Right atrium auricular region (tissue), 2 donors: ENCODE measurements at places on chromosomes 3 and 15. TPM values are rescaled to one million over a fixed set of nuclear protein-coding genes. Genes with fewer than 3 reads are reported as not detected.
A peak's percentile ranks its signal among the peaks of the same experiment; 100 is the strongest.

The ADPRH gene
- 7.5 TPM for total RNA-seq

- H3K27ac ChIP-seq, result no peak overlapping the region
- no peaks in the 10 kb centered on the region for H3K27me3 ChIP-seq
- no peak overlapping the region for H3K4me3 ChIP-seq
- H3K4me1 ChIP-seq, result no peaks in the 10 kb centered on the region
- no peak for DNase-seq
These were observed 60.9 kb upstream of the ATP11B start for GRCh38 chr3:182732232-182733015.

The CCDC39 gene
- not detected for total RNA-seq

DNA sequence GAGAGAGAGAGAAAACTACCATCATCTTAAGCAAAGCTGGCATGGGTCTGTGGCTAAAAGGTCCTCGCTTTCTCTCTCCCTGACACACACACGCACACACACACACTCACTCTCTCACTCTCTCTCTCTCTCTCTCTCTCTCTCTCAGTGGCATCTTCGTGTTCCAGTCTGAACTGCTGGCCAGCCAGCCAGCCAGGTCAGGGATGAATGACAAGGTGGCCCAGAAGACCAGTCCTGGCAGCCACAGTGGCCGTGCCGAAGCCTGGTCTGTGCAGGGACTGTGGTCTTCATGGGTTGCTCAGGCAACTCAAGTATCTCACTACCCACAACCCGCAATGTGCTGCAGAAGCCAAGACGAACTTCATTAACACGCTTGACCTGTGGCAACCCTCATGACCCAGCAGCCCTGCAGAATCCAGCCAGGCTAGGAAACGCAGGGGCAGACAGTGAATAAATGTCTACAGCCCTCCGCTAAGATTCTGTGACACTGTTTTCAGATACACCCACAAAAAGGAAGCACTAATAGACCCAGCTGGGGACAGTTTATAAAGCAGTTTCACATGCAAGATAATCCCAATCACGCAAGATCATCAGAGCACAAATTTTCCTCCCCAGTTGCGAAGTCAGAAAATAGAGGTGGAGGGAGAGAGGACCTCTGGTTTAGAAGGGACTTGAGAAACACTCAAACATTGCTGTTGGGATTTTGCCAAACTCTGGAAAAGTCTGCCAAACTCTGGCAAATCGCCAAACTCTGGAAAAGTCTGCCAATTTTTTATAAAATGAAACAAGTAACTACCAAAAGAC is 66.4 kb downstream of the XXYLT1 start:
- H3K4me3 ChIP-seq, result no peak overlapping the region
- peaks cover 41% of the 10 kb centered on the region for H3K4me1 ChIP-seq
- H3K27me3 ChIP-seq, result no peaks in the 10 kb centered on the region
- no peaks in the 10 kb centered on the region for H3K36me3 ChIP-seq
- peak; percentile 58 for DNase-seq
- H3K27ac ChIP-seq, result no peak overlapping the region

- no peak overlapping the region for H3K27ac ChIP-seq
- no peaks in the 10 kb centered on the region for H3K27me3 ChIP-seq
- no peaks in the 10 kb centered on the region for H3K36me3 ChIP-seq
- no peak overlapping the region for H3K4me3 ChIP-seq
- no peaks in the 10 kb centered on the region for H3K4me1 ChIP-seq
These were observed 345.7 kb upstream of the TRIM42 start for GRCh38 chr3:140332131-140332530.

DNA sequence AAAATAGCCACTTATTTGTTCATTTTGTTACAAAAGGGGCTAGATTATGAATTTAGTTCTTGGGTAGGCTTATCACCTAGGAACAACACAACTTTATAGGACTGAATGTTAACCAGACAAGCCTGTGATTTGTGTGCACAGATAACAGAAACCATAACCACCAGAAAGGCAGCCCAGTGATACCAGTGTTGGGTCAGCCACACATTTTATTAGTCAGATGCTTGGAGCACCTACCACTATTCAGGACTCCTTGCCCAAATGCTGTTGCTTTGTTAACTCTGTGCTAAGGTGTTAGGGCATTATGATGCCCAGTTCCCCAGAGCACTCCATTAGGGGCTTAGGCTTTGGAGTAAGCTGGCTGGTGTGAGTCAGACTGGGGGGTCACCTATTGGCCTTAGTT is 22.5 kb downstream of the PLCL2 start:
- H3K4me1 ChIP-seq, result peaks cover 70% of the 10 kb centered on the region
- H3K27me3 ChIP-seq, result no peaks in the 10 kb centered on the region
- H3K27ac ChIP-seq, result peak overlapping the region; percentile 60
- no peaks in the 10 kb centered on the region for H3K36me3 ChIP-seq
- DNase-seq, result no peak

- H3K27me3 ChIP-seq, result no peaks in the 10 kb centered on the region
- no peaks in the 10 kb centered on the region for H3K36me3 ChIP-seq
- H3K4me1 ChIP-seq, result no peaks in the 10 kb centered on the region
These were observed at the start of gene TXNRD3 for GRCh38 chr3:126654571-126655383. TXNRD3 (minus strand) TSS chr3:126655124.

The FES gene
- 14.9 TPM for total RNA-seq

DNA sequence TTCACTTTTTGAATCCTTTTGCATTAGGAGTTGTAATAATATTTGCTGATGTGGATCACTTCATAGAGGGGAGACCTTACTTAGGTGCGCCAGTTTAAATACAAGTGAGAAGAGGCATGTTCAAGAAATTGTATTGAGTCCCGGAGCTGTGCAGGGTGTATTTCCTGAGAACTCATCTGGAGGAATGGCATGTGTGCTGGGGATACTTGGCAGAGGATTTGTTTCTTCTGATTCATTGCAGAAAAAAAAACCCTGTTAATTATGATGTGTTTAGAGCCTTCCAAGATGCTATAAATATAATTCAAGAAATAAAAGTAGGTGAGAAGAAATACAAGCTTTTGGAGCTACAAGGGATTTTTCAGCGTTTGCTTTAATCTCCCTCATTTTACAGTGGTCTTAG is 97.6 kb downstream of the TPRG1 start:
- H3K36me3 ChIP-seq, result no peaks in the 10 kb centered on the region
- H3K4me3 ChIP-seq, result no peak overlapping the region
- no peak for DNase-seq

DNA sequence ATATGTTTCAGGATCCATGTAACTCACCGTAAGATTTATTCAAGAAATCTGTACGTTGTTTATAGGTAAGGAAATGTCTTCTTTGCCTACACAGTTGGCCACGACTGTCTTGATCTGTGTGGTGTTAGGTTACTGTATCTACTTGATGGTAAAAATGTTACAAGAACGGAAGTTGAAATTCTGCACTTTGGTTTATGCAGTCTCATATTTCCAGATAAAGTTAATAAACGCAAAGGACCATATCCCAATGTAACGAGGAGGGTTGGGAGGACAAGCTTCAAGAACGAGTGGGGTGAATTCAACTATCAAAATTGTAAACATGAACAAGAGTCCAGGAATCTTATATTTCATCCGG is 1.0 kb downstream of the USF3 start:
- no peak for DNase-seq
- peaks cover 37% of the 10 kb centered on the region for H3K4me1 ChIP-seq
- no peaks in the 10 kb centered on the region for H3K36me3 ChIP-seq

GRCh38 chr3:64398476-64398875 is 173.2 kb upstream of the PRICKLE2 start:
- H3K36me3 ChIP-seq, result no peaks in the 10 kb centered on the region
- H3K27me3 ChIP-seq, result no peaks in the 10 kb centered on the region
- no peak for DNase-seq
- no peak overlapping the region for H3K27ac ChIP-seq
- H3K4me1 ChIP-seq, result no peaks in the 10 kb centered on the region
- H3K4me3 ChIP-seq, result no peak overlapping the region

- DNase-seq, result no peak
- H3K27me3 ChIP-seq, result no peaks in the 10 kb centered on the region
- no peaks in the 10 kb centered on the region for H3K4me1 ChIP-seq
- no peak overlapping the region for H3K27ac ChIP-seq
- no peaks in the 10 kb centered on the region for H3K36me3 ChIP-seq
These were observed 450.4 kb upstream of the NR2F2 start for GRCh38 chr15:95880031-95880570.

GRCh38 chr3:132538072-132538471 is 59.0 kb upstream of the ACKR4 start:
- H3K36me3 ChIP-seq, result peaks cover 32% of the 10 kb centered on the region
- no peaks in the 10 kb centered on the region for H3K27me3 ChIP-seq
- no peak overlapping the region for H3K4me3 ChIP-seq
- H3K27ac ChIP-seq, result no peak overlapping the region
- no peak for DNase-seq

GRCh38 chr15:40549894-40550293 is 14.9 kb downstream of the CCDC32 start:
- peaks cover 8% of the 10 kb centered on the region for H3K36me3 ChIP-seq
- H3K4me3 ChIP-seq, result no peak overlapping the region
- DNase-seq, result peak; percentile 71
- H3K27ac ChIP-seq, result peak overlapping the region; percentile 86

DNA sequence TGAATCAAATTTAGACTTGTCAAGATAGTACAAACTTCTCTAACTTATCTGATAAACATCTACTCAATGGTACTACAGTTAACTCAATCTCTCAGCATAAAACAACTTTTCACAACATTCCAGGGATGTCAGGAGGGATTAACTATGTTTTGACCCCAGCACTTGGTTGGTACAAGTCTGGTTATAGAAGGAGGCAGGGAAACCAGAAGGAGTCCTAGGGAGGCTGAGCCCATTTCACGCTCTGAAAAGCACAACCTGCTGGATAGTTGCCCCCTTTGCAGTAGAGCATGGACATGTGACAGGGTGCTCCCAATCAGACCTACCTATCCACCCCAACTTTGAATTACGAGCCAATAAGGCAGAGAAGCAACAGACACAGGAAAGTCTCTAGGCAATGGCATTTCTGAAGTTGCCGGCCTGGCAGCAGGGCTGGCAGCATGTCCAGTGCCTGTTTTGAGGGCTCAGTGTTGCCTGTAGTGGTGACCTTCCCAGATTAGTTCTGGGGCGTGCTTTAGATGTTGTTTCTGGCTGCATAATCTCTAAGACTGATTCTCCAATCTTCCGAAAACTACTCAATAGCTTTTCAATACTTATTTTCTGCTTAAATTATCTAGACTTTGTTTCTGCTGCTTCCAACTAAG is 8.2 kb downstream of the ANKUB1 start:
- H3K27me3 ChIP-seq, result no peaks in the 10 kb centered on the region
- H3K4me1 ChIP-seq, result no peaks in the 10 kb centered on the region
- DNase-seq, result no peak
- no peak overlapping the region for H3K27ac ChIP-seq

GRCh38 chr3:13403213-13403819 is 16.8 kb downstream of the NUP210 start:
- no peak overlapping the region for H3K4me3 ChIP-seq
- no peaks in the 10 kb centered on the region for H3K36me3 ChIP-seq
- no peak overlapping the region for H3K27ac ChIP-seq
- no peaks in the 10 kb centered on the region for H3K27me3 ChIP-seq
- no peaks in the 10 kb centered on the region for H3K4me1 ChIP-seq

The IL5RA gene
- 2.6 TPM for total RNA-seq

The FEM1B gene
- 33.1 TPM for total RNA-seq

GRCh38 chr3:111993038-111993437 is 5.7 kb upstream of the TAGLN3 start:
- H3K4me1 ChIP-seq, result no peaks in the 10 kb centered on the region
- H3K27me3 ChIP-seq, result no peaks in the 10 kb centered on the region
- peaks cover 7% of the 10 kb centered on the region for H3K36me3 ChIP-seq
- H3K4me3 ChIP-seq, result no peak overlapping the region
